Endothelial cell of umbilical vein (primary cell): ENCODE measurements at places on chromosomes 3 and 15. TPM values are rescaled to one million over a fixed set of nuclear protein-coding genes. Genes with fewer than 3 reads are reported as not detected.

- DNase-seq = no peak
These were observed 707.0 kb downstream of the ROBO2 start for GRCh38 chr3:77746892-77747291.

- no peak for DNase-seq
These were observed 26.1 kb upstream of the USP3 start for GRCh38 chr15:63478243-63478642.

DNA sequence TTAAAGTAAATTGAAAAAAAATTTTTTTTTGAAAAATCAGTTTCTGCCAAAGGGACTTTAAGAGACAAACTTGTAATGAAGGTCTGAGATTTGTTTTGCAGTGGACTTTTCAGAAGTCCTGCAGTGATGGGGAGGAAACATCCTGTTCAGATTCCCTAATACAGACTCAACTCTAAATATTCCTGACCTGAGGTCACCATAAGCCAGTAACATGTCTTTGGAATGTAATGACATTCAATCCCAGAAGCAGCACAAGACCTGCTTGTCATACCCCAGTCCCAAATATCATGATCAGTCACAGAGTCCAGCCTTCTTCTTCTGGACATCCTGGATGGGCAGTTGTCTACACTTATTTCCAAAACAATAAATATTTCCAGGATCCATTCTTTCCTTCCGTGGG, 53.6 kb downstream of the TMEM39A start:
- DNase-seq = no peak

- DNase-seq = peak; percentile 24
These were observed 3.5 kb downstream of the SMAD3 start for GRCh38 chr15:67068710-67069400.

Gene ATP13A4
- total RNA-seq = 1.0 TPM in 1 of 2 replicates, not detected in the other

DNA sequence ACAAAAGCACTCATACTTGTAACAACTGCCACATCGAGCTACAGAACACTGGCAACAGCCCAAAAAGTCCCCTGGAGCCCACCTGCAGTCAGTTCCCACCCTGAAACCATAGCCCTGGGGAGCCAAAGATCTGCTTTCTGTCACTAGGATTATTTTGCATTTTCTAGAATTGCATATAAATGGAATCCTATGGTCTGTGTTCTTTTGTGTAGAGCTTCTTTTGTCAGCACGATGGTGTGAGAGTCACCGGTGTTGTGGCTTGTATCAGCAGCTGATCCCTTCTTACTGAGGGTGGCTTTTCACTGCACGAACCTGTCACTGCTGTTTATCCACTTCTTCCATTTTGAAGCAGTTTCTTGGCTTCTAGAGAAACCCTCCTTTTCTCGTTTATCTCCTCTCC, 60.1 kb upstream of the PRR23E start:
- DNase-seq = no peak

Gene INAFM2
- 23.6 and 24.1 TPM in 2 replicates for total RNA-seq

Gene CCR8
- total RNA-seq = not detected in 2 replicates

GRCh38 chr3:124628863-124629262, 101.4 kb upstream of the UMPS start:
- no peak for DNase-seq

DNA sequence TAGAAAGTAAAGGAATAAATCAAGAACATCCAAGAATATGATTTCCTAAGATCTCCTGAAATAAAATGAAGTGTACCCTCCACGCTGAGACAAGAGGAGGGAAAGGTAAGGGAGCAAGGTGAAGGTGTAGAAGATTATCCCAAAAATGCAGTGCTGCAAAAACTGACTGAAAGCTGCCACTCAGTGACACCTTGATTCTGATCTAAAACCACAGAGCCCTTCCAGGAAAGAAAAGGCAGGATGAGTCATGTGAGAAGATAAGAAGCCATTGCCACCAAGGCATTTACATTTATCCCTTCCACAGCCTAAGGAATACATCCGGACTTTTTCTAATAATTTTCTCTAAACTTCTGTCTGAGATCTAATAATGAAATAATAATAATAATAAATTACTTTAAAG, 49.9 kb downstream of the IGSF11 start:
- no peak for DNase-seq

Gene LIPH
- total RNA-seq = not detected in 2 replicates

DNA sequence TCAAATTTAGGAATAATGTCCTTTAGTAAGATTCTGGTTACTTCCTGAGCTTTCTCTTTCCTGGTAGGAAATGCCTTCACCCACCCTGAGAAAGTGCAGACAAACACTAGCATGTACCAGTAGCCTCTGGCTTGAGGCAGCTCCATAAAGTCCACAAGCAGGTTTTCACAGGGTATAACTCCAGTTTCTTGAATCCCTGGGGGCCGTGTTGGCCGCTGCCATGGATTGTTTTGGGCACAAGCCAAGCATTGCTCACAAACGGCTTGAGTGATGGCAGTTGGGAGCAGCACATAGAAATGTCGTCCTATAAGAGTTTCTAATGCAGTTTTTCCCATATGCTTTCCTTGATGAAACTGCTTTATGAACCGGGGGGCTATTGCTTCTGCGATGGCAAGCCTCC, 164.1 kb downstream of the STXBP5L start:
- DNase-seq = no peak

Gene FAM162A
- 23.4 and 25.9 TPM in 2 replicates for total RNA-seq

- DNase-seq = no peak
These were observed 8.9 kb downstream of the NSUN3 start for GRCh38 chr3:94071713-94072284.

DNA sequence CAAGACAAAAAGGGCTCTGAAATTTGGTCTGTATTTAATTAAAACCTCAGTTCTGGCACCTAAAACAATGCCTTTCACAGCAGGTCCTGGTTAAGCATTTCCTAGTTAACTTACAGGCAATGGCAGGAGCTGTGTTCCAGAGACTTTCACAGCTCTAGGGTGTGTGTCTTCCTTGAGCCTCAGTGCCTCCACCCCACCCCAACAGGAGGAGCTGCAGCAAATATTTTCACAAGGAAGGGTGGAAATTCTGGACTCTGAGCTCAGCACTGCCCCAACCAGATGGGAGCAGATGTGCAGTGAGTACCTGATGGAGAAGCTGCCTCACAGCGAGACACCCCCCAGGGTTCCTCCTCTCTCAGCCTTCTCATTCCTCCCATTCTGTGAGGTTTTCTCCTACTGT, 106.3 kb upstream of the SPATA12 start:
- DNase-seq = no peak

DNA sequence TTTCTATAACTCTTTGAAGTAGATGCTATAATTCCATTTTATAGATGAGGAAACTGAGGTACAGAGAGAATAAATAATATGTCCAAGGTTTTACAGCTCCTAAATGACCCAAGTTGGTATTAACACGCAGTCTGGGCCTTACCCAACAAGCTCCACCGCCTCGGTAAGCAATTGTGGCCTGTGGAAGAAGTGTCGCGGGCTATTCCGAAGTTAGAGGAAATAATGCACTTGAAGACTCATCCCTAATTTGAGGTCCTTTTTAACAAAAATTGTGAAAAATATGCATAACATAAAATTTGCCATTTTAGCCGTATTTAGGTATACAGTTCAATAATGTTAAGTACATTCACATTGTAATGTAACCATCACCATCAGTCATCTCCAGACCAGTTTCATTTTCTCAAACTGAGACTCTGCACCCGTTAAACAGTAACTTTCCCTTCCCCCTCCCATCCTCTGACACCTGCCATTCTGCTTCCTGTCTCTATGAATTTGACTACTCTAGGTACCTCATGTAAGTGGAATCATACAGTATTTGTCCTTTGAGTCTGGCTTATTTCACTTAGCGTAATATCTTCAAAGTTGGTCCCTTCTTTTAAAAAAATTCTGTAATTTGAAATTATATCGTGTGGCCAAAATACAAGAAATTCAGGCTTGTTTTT, 18.2 kb downstream of the IDH3A start:
- no peak for DNase-seq

Gene PPARG
- total RNA-seq = 1.3 and 1.5 TPM in 2 replicates

GRCh38 chr3:39327053-39327745, 2.3 kb upstream of the CCR8 start:
- no peak for DNase-seq

GRCh38 chr15:57861034-57861638, 154.6 kb downstream of the POLR2M start:
- peak; percentile 84 for DNase-seq

GRCh38 chr3:106014971-106015370, 146.2 kb upstream of the CBLB start:
- DNase-seq = no peak

GRCh38 chr3:15929944-15930571, 132.3 kb upstream of the ANKRD28 start:
- DNase-seq = no peak

DNA sequence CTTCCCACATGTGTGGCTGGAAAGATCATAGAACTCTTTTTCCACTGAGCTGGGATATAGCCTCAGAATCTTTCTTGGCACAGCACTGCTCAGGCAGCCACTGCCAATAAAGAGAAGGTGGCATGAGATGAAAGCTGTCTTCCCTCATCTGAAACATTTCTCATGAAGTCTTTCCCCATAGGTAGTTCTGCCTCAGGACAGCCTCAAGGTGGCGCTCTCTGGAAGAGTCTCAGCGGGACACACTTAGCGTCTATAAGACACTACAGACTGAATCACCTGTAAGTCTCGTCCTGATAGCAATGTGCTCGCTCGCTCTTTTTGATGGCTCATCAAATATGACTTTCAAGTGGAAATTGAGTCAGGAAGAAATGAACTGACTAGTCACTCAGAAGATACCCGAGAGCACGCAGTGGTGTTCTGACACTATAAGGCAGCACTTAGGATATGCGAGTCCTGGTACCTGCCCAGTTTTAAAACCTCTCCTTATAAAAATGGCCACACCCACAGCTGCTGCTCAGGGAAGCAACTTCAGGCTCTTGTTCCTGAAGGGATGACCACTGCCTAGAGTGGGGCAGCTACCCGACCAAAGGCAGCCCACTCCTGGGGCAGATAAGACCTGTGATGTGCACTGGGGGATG, 269.5 kb downstream of the SUCLG2 start:
- peak; percentile 45 for DNase-seq

GRCh38 chr15:37078566-37078965, 21.8 kb downstream of the MEIS2 start:
- DNase-seq = no peak

DNA sequence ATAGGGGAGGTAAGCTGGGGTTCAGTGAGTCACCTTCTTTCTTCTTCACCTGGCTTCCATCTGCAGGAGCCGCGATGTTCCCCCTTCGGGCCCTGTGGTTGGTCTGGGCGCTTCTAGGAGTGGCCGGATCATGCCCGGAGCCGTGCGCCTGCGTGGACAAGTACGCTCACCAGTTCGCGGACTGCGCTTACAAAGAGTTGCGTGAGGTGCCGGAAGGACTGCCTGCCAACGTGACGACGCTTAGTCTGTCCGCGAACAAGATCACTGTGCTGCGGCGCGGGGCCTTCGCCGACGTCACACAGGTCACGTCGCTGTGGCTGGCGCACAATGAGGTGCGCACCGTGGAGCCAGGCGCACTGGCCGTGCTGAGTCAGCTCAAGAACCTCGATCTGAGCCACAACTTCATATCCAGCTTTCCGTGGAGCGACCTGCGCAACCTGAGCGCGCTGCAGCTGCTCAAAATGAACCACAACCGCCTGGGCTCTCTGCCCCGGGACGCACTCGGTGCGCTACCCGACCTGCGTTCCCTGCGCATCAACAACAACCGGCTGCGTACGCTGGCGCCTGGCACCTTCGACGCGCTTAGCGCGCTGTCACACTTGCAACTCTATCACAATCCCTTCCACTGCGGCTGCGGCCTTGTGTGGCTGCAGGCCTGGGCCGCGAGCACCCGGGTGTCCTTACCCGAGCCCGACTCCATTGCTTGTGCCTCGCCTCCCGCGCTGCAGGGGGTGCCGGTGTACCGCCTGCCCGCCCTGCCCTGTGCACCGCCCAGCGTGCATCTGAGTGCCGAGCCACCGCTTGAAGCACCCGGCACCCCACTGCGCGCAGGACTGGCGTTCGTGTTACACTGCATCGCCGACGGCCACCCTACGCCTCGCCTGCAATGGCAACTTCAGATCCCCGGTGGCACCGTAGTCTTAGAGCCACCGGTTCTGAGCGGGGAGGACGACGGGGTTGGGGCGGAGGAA, 2.6 kb downstream of the ISLR2 start:
- no peak for DNase-seq

- no peak for DNase-seq
These were observed 456.0 kb downstream of the TUSC7 start for GRCh38 chr3:117165601-117166051.

Gene ROPN1B
- total RNA-seq = not detected in 2 replicates

GRCh38 chr3:24310887-24311286, 183.8 kb downstream of the THRB start:
- no peak for DNase-seq

Gene ISL2
- not detected in 2 replicates for total RNA-seq

Gene SLC49A4
- 10.4 and 11.6 TPM in 2 replicates for total RNA-seq

DNA sequence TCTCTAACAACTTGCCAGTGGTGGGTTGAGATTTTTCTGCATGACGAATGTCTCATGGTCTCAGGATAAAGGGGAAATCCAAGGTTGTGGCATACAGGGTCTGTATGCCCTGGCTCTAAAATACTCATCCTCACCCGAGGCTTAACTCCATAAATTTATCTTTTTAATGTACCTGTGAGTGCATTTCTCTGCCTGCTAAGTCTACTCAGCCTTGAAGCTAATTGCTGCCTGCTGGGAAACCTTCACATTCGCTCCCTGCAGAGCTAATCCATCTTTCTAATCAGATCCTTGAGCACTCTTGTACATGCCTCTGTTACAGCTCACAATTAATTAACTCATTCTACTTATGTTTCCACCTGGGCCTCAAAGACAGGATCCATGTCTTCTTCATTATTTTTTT, 93.8 kb downstream of the CMSS1 start:
- DNase-seq = no peak

DNA sequence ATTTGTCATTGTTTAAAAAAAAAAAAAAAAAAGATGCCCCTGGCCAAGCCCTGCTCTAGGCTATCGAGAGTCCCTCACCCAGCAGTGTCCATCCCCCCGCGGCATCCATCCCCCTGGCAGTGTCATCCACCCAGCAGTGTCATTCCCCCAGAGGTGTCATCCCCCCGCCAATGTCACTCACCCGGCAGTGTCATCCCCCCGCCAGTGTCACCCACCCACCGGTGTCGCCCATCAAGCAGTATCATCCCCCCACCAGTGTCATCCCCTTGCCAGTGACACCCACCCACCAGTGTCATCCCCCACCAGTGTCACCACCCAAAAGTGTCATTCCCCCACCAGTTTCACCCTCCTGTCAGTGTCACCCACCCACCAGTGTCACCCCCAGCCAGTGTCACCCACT, 99.3 kb upstream of the PRR20G start:
- DNase-seq = no peak

- no peak for DNase-seq
These were observed 52.2 kb downstream of the IMPG2 start for GRCh38 chr3:101268141-101268540.

DNA sequence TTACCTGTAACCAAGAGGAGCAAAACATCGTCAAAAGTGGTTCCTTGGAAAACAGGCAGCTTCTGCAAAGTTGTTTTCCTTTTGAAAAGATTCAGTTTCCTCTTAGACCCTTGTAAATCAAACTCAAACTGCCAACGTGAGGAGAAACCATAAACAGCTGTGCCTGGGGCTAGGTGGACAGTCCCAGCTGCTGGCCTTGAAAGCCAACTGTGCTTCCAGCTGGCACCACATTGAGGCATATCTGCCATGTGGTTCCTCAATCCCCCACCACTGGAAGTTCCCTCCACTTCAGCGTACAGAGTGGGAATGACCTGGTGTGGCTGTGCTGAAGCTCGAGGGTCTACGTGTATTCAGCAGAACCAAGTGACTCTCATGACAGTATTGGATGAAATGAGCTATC, 40.9 kb downstream of the HRH1 start:
- DNase-seq = peak; percentile 79

Gene CAV3
- total RNA-seq = not detected in 2 replicates

Gene FGF12
- total RNA-seq = 1.1 and 2.5 TPM in 2 replicates

Gene MNS1
- 2.3 and 2.6 TPM in 2 replicates for total RNA-seq
